Lung microvascular endothelial cell (primary cell): ENCODE measurements at places on chromosomes 6 and 20.

- DNase-seq = peak; percentile 79
Observed at GRCh38 chr6:143581835-143582480, 70.4 kb upstream of the FUCA2 start.

- no peak for DNase-seq
Observed at GRCh38 chr6:156919370-156919769, 142.2 kb downstream of the ARID1B start.

- no peak for DNase-seq
Observed at GRCh38 chr6:104952911-104953399, 4.0 kb upstream of the LIN28B start.

DNA sequence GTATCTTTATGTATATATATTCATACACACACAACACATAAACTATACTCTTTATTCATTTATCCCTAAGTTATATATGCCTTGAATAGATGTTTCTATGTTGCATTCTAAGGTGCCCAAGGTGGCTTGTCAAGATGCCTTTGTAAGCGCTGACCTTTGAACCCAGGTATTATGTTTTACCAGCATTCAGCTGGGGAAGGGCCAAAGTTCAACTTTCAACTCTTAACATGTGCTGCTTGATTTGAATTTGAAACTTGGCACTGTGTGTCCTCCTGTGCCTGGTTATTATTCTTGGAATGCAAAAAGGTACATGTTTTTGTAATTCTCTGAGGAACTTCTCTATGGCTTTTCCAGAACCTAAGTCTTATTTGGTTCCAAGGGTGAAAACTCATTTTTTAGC lies 146.5 kb downstream of the EDN1 start:
- peak; percentile 55 for DNase-seq

DNA sequence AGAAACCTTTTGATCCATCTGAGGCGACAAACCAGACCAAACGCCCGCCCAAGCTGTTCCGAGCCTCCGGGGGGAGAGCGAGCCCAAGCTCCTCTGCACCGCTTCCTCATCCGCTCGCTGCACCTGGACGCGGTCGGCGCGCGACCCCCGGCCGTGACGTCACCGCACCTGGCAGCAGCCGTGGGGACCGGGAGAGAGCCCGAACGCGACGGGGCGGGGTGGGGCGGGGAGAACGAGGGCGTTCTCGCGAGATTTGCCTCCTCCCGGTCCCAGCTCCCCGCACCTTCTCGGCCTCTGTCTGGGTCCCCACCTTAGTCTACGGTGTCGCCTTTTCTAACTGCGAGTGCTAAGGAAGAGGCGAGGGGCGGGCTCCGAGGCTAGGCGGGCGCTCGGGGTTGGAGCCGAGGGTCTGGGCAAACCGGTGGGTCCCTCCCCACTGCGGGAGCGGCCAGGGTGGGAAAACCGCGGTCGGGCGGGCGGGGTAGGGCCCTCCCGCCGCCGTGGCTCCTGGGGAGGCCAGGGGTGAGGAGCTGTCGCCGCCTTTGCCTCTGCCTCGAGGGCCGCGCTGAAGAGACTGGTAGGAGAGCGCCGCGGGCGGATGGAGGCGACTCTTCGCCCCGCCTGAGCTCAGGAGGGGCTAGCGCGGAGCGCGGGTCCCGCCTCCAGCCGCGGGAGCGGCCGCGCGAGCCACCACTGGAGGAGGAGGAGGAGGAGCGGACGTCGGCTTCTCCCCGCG lies at the start of gene CD2AP:
CD2AP (plus strand) TSS at position 293 of the 736 bp plus-strand sequence. CDS start 456 bp downstream, outside the sequence.
- DNase-seq = peak; percentile 87

DNA sequence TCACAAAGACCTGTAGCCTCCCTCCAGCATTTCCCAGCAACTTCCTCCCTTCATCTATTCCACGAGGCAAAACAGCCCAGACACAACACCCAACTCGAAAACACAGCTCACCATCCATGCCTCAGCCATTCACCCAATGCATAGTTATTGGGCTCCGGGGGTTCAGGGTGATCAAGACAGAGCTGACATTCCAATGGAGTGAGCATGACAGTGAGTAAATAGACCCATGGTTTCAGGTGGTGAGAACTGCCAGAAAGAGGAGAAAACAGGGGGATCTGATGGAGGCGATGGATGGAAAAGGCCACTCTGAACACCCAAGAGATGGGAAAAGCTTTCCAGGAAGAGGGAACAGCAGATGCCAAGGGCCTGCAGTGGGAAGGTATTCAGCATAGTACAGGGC lies 5.9 kb downstream of the CASS4 start:
- no peak for DNase-seq

- no peak for DNase-seq
Observed at GRCh38 chr20:60102665-60103210, 144.5 kb downstream of the CDH26 start.

GRCh38 chr6:87636315-87636714 lies 46.4 kb downstream of the ORC3 start:
- DNase-seq = no peak

DNA sequence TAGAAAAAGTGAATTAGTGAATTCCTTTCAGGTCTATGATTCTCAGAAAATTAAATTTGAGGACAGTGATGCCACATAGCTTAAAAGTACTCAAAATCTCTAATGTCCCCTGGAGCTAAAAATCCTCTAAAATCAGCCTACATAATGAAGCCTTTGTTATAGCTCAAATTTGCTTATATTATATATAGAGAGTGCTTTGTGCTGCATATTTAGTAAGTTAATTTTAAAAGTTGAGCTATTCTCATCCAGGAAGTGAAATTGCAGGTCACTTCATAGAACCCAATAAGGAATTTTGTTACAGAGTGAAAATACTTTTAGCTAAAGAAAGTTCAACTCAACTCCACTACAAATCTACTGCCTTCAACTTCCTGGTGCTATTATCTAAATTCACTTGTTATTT lies 507.5 kb upstream of the MAP3K7 start:
- DNase-seq = no peak

- no peak for DNase-seq
Observed at GRCh38 chr6:31115941-31116560, 1.5 kb downstream of the PSORS1C1 start.

DNA sequence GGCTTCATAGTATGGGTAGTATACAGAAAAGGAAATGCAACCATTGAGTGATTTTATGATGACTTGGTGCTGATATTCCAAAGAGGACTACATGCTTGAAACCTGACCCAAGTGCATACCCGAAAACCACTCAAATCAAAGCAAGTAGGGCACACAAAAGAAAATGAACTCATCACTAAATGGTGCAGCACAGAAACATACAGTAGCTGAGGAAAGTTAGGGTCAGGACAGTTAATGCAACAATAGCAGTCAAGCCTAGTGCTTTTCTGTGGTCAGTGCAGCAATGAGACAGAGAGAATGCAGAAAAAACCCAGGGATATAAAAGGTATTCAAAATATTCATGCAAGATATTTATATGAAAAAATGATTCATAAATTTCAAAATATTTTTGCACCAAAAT lies 711.1 kb downstream of the EPHA7 start:
- DNase-seq = no peak

DNA sequence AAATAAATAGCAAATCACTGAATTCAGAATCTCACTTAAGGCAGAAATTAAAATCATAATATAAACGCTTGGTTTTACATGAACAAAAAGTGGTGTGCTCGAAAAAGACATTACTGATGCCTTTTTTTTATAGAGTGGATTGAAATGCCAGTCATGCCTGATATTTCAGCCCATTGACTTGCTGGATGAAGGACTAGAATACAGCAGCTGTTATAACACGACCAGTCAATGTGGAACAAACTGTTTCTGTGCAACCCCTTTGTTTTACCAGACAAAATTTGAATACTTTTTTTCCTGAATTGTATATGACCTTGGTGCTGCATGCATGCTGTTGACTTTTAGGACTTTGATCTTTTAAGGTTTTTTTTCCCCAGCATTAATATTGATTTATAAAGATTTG lies 150.0 kb downstream of the QKI start:
- no peak for DNase-seq

- no peak for DNase-seq
Observed at GRCh38 chr6:42025066-42025844, 25.1 kb upstream of the TAF8 start.
